Breast epithelium (tissue), 4 donors: ENCODE measurements at places on chromosomes 12 and 14.

GRCh38 chr12:53120685-53121525, 17.6 kb downstream of the SOAT2 start:
- no peak for DNase-seq

DNA sequence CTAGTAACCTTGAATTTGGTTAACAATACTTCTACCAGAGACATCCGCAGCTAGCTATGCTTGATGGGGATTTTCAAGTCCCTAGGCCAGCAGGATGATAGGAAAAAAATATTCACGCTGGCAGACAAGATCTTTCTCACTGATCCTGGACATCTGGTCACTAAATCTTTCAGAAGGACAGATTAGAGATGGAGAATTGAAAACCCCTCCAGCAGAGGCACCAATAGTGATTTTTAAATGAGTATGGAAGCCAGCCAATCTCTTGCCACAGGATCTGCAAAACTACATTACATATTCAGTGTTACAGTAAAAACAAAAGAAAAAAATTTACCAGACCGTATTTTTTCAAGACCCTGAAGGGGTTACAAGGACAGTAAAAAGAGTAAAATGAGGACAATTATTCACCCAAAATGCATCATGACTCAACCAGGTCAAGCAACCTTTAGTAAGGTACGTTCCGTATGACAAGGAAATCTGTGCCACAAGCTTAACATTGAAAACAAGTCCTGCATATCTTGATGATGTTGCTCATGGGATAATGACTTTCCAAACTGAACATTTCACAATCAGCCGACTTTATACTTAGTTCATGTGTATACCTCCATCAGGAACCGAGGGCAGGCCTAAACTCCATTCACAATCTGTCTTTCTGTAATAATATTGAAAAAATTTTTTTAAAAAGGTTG, 239.5 kb downstream of the GXYLT1 start:
- DNase-seq, result no peak

GRCh38 chr14:40317690-40318089, 885.5 kb upstream of the FBXO33 start:
- DNase-seq, result no peak

DNA sequence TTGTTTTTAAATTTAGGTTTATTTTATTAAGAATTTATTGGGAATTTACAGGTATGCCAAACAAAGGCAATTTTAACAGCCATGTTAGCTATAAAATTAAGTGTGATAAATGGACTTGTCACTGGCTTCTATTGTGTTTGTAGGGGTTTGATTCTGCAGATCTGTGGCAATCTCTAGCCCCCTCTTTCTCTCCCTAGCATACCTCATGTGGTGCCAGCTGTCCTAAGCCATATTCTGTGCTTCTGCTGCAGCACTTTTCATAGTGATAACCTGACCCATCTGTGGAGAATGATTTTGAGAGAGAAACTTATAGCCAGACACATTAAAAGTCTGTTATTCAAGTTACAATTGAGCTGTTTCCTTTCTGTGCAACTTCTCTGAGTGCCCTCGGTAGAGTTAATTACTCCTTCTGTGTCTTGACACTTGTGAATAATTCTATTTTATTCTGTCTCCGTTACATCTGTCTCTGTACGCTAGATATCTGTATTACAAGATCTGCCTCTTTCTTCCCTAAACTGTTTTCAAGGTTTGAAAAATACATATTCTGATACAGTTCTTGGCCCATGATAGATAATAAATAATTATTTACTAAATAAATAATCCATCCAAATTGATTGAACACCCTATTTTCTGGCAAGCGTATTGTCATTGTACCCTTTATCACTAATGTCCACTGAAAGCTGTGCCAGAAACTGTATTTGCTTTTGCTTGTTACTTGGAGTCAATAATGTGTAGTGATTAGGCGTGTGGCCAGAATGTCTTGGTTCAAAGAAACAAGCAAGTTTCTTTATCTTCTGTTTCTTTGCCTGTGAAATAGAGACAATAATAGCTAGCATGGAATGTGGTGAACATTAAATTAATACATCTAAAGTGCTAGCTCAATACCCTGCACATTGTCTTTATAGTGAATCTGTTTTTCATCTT, 40.0 kb downstream of the FRS2 start:
- no peak for DNase-seq

DNA sequence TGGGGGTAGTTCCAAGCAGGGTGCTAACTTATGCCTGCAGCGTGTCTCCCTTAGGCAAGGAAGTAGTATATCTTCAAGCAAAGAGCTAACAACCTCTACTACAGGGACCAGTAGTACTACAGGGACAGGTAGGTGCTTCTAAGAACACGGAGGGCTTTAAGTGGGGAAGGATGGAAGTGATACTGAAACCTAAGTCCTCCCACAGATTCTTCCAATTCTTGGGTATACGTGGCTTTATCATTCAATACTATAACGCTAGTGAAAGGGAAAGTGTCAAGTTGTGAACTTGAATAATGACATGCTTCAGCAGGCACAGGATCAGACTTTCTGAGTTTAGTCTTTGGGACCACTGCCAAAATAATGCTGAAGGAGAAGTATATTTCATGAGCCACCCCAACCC, 241.7 kb downstream of the CEP128 start:
- no peak for DNase-seq

DNA sequence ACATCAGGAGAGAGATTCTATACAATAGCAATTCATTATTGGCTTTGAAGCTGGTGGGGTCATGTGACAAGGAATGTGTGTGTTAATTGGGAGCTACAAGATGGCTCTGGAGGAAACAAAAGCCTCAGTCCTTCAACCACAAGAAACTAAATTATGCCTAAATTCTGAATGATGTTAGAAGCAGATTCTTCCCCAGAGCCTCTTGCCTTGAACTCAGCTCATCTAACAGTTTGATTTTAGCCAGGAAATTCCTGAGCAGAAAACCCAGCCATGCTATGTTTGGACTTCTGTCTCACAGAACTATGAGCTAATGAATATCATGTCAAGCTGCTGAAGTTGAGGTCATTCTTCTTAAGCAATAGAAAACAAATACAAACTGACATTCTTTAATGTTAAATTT, 274.7 kb downstream of the SLC6A15 start:
- DNase-seq, result no peak

- no peak for DNase-seq
Measured at GRCh38 chr14:22386924-22387775, 201.9 kb downstream of the DAD1 start.

GRCh38 chr12:46664761-46665287, 161.0 kb downstream of the SLC38A4 start:
- DNase-seq, result no peak
